ENCODE measurements at places on chromosomes 4 and X. TPM values are rescaled to one million over a fixed set of nuclear protein-coding genes. Genes with fewer than 3 reads are reported as not detected.

UGT2B11 gene
- total RNA-seq, result not detected

SHROOM4 gene
- 2.6 TPM for total RNA-seq

TMSB15A gene
- total RNA-seq, result not detected

LETM1 gene
- 93.3 TPM for total RNA-seq

PRKG2 gene
- 0.15 TPM for total RNA-seq

VSIG4 gene
- total RNA-seq, result not detected

NPY2R gene
- not detected for total RNA-seq

ZGRF1 gene
- 5.1 TPM for total RNA-seq

PARM1 gene
- 0.70 TPM for total RNA-seq

SLAIN2 gene
- 9.5 TPM for total RNA-seq

IBSP gene
- total RNA-seq, result not detected

OGT gene
- 77.8 TPM for total RNA-seq

MAGEB1 gene
- total RNA-seq, result not detected

SPANXB1 gene
- total RNA-seq, result not detected

CXorf49 gene
- not detected for total RNA-seq

SH3D19 gene
- total RNA-seq, result 13.0 TPM

TBX22 gene
- not detected for total RNA-seq

EXOSC9 gene
- total RNA-seq, result 20.6 TPM

NAP1L3 gene
- 10.3 TPM for total RNA-seq

UGT2A3 gene
- total RNA-seq, result not detected

IL2RG gene
- not detected for total RNA-seq

GPRASP1 gene
- 6.2 TPM for total RNA-seq

ZNF711 gene
- total RNA-seq, result under 0.01 TPM

UBE2D3 gene
- 221 TPM for total RNA-seq

S100P gene
- not detected for total RNA-seq

DKC1 gene
- 46.5 TPM for total RNA-seq

USP51 gene
- total RNA-seq, result 0.30 TPM

CORIN gene
- 0.12 TPM for total RNA-seq

TIGD4 gene
- total RNA-seq, result 0.08 TPM

BST1 gene
- 11.1 TPM for total RNA-seq

MAP9 gene
- 2.1 TPM for total RNA-seq

TECRL gene
- total RNA-seq, result not detected

GLOD5 gene
- not detected for total RNA-seq

TEX13D gene
- not detected for total RNA-seq

CNGA1 gene
- not detected for total RNA-seq

PRSS12 gene
- 13.0 TPM for total RNA-seq

TIGD2 gene
- 2.7 TPM for total RNA-seq

SMIM10L2A gene
- total RNA-seq, result 0.35 TPM

FGF2 gene
- 17.8 TPM for total RNA-seq

USO1 gene
- total RNA-seq, result 99.5 TPM

ARR3 gene
- total RNA-seq, result not detected

AMBN gene
- not detected for total RNA-seq

MAGEE2 gene
- total RNA-seq, result not detected

CPE gene
- 74.6 TPM for total RNA-seq

SRPX2 gene
- 70.9 TPM for total RNA-seq

GJB1 gene
- total RNA-seq, result not detected

EBP gene
- 45.9 TPM for total RNA-seq

ZNF674 gene
- 5.0 TPM for total RNA-seq

F8A3 gene
- total RNA-seq, result not detected

VCX3B gene
- total RNA-seq, result not detected

OPN1MW2 gene
- not detected for total RNA-seq

JCHAIN gene
- total RNA-seq, result 1.1 TPM

NLGN4X gene
- total RNA-seq, result not detected

Data from smooth muscle cell of the coronary artery (primary cell).